ENCODE measurements at places on chromosomes 1 and 21.
A peak's percentile ranks its signal among the peaks of the same experiment; 100 is the strongest.

GRCh38 chr1:65509912-65510680 lies 89.6 kb downstream of the LEPR start:
- DNase-seq = no peak

- DNase-seq = no peak
Observed at GRCh38 chr1:17434016-17434415, 5.5 kb downstream of the RCC2 start.

DNA sequence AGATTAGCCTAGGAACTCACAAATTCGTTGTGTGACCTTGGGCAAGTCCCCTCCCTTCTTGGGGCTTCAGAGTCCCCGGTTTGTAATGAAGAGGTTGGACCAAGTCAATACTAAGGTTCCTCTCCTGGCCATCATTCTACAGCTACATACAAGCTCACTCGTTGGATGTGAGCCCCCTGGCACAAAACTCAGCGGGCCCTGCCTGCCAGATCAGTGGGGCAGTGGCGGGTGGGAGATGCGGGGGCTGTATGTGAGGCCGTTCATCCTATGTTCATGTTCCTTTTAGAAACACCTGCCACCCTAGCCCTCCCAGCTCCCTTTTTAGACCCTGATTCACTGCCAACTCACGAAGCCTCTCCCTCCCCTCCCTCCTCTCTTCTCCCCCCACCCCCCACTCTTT lies 2.1 kb downstream of the DLGAP3 start:
- no peak for DNase-seq

GRCh38 chr1:230643908-230644307 lies 1.6 kb downstream of the COG2 start:
- DNase-seq = no peak

- DNase-seq = no peak
Observed at GRCh38 chr1:160739098-160739511, at the start of gene SLAMF7. Gene SLAMF7, plus strand, starts transcription at chr1:160739247. Its CDS starts 55 bp downstream, at chr1:160739302.

GRCh38 chr1:163709636-163710035 lies 387.9 kb downstream of the NUF2 start:
- DNase-seq = no peak

DNA sequence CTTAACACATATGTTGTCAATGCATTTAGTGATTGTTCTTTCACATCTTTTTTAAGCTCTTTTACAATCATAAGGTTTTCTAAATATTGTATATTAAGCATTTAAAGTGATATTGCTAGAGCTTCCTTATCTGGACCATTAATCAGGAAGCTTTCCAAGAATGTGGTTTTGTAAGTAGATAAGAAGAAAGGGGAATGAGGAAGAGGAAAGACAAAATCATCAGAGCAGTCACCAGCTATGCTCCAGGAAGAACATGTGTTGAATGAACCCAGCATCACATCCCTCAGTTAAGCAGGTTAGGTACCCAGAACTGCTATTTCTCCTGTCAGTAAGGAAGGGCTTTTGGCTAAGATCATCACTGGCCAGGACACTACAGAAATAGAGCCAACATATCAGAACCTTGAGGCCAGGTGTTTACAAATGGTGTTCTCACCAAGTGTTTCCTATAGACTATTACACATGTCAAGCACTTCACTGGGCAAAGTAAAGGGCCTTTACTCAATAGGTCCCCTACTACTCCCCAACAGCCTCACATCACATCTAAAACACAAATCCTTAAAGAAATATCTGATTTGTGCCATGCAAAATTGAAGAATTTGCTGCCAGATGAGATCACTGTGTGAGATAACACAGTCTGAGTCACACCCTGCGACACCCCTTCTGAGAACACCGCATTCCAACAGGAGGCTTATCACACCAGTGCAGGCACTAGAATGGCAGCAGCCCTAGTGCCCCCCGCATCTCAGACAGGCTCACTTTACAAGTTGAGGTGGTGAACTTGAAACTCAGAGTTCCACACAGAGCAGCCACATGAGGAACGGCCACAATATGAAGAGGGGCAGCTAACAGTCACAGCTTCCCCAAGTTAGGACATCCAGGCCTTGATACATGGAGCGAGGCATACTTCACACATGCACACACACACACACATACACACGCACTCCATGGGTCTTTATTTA lies 1.8 kb upstream of the SPRR2A start:
- DNase-seq = no peak

- DNase-seq = no peak
Observed at GRCh38 chr1:230163205-230163604, 96.2 kb downstream of the GALNT2 start.

GRCh38 chr1:83929184-83929583 lies 69.7 kb downstream of the TTLL7 start:
- no peak for DNase-seq

- DNase-seq = no peak
Observed at GRCh38 chr21:19608101-19608621, 1204.6 kb upstream of the TMPRSS15 start.

GRCh38 chr1:20072771-20073170 lies 2.8 kb downstream of the PLA2G5 start:
- no peak for DNase-seq

DNA sequence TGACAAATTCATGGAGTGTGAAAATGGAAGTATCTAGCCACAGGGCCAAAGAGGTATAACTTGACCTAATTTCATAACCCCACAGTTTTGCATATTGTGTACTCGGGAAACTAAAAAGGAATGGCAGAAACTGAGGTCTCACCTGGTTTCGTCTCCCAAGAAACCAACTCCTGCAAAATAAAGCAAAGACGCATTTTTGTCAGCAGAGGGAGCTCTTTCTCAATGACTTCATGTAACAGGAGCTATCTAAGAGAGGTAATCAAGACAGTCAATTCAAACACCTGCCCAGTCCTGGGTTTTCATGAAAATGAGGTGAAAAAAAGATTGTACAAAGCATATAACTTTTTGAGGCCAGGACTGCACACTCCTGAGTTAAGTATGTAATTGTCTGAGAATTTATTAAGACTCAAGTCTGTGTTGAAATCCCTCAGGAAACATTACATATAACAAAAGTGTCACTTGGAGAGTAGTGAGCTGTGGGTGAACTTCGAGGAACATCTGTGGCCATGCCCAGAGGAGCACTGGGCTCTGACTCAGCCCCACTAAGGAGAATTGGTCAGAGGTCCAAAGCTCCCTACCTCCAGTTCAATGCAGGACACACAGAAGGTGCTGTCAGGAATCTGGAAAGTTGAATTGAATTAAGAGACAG lies 17.6 kb downstream of the FCRL4 start:
- no peak for DNase-seq

- no peak for DNase-seq
Observed at GRCh38 chr1:3603571-3604467, 7.5 kb downstream of the MEGF6 start.

DNA sequence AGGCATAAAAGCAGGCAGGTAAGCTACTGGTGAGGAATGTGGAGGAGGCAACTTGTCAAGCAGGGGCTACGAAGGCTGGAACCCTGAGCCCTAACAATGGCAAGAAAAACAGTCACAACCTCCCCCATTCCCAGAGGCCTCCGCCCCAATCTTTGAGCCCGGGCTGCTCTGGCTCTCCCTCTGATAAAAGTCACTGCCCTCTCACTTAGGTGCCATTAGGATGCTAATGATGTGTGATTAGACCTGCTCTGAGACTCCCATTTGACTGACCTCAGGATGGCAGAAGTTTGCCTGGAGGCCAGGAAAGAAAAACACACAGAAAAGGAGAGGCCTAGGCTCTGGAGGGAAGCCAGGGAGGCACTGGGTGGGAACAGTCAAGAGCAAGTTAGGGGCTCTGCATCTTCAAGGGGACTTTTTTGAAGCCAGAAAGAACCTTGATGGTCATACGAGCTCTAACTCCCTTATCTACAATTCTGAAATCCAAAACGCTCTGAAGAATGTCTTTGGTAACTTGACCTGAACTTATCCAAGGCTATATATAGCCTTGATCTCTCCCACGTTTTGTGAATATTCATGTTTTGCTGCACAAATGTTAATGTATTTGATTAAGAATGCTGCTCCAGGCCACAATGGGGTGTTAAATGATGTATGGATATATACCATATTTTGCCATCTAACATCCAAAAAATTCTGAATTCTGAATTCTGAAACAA lies 98.9 kb downstream of the TRABD2B start:
- DNase-seq = no peak

- DNase-seq = no peak
Observed at GRCh38 chr1:145868232-145868631, 9.4 kb upstream of the PIAS3 start.

DNA sequence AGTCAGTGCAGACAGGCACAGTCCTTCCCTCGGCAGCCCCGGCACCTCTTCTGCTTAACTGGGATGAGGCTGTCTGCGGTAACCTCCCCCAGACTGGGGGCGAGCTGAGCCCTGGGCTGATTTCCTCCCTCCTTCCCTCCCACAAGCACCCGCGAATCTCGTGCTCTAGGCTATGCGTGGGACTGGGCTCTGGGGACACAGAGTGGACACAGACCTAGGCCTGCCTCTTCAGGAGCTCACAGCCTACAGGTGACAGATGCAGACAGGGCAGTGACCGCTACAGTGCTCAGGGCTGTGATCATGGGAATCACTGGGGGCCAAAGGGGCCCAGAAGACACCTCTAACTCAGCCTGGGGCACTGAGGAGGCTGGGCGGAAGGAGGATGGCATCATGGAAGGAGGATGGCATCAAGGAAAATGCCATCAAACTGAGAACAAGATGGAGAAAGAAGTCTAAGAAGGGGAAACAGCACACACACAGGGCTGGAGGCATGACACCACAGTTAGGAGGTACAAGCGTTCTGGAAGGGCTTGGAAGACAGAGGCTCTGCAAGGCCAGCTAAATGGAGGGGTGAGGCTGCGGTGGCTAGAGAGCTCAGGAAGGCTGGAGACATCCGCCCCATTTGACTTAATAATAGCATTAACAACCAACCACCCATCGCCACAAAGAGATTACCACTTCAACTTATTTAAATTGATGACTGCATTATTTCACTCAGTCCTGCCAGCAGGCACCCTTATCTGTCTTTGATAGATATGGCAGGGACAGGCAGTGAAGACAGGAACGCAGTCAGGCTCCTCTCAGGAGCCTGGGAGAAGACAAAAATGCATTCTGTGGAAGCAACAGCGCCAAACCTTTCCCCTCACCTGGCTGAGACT lies 4.2 kb downstream of the TTC39A start:
- DNase-seq = no peak

GRCh38 chr1:213484758-213485157 lies 433.7 kb downstream of the RPS6KC1 start:
- DNase-seq = no peak

DNA sequence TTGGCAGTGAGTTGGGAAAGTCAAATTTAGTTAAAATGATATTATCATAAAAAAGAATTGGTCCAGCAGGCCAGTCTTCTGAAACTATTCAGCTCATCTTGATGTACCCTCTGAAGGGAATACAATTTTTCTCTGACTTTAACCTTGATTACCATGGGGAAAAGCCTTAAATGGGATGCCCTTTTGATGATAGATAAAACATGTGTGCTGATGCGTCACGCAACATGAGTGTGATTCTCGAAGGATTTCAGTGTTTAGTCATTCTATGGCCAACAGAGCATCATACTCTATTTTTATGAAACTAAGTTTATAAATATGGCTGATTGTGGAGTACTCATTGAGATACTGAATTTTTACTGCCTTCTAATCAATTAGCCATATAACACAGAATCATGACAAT lies 171.5 kb downstream of the ZNF281 start:
- DNase-seq = no peak

DNA sequence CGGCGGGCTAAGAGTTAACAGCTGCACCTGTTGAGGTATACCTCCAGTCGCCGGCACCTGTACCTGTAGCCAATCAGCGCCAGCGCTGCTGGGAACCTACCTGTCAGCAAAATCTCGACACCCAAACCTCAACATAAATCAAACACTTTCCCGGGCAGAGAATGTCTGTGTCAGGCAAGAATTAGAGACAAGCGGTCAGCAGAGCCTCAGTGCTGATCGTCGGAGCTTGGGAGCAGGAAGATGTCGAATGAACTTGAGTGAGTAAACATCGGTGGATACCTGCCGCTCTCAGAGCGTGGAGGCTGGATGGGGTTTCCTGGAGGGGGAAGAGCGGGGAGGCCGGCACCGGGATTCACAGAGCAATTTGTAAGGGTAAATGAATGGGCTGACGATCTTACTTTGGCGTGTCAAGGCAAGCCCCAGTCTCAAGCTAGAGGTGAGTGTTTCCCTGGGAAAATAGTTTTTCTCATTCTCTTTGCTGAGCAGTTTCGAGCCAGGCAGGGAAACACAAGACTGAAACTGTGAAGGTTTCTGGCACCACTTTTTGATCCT lies at the start of gene GRHL3:
Gene GRHL3 (plus strand): TSS at position 46 of the 552 bp plus-strand sequence. CDS start 195 bp downstream, at position 241.
- DNase-seq = no peak

DNA sequence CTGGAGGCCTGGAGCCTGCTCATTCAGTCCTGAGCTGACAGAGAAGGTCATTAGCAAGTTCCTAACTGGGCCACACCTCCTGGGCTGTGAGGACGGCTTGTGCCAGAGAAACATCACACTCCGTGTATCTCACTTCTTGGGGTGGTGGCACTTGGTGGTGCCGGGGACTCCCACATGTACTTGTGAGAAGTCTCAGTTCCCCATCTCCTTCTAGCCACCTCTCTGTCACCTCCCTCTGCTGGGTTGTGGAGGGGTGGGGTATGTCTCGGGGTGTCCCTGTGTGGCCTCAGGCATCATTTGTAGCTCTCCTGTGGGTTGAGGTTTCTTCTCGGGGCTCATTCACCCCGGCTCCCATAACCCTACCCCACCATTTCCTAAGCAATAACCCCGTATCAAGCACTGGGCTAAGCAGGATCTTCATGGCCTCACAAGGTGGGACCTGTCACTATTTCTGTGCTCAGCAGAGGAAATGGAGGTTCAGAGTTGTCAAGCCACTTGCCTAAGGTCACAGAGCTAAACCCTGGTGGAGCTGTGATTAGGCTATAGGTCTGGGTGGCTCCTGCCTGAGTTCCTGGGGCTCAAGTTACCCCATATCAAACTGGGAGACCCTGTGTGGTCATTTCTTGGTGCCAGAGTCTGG lies 62.5 kb downstream of the UBIAD1 start:
- DNase-seq = no peak

GRCh38 chr1:147492207-147492606 lies 49.1 kb upstream of the BCL9 start:
- peak; percentile 63 for DNase-seq

DNA sequence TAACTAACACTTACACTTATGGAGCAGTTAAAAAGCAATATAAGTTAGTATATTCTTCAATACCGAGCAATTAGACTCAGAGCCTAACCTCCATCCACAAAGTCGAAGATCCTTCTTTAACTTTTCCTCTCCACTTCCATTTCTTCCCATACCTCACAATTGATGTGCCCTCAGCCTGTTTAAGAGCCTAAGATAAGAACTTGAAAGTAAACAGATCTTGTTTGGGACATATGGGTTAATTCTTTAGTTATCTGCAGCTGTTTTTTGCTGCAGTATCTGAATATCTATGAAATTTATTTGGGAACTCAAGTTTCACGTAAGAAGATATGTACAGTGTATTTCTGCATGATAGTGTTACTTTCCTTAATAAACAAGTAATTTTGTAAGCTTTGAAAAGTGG lies 51.5 kb downstream of the MIGA1 start:
- no peak for DNase-seq

DNA sequence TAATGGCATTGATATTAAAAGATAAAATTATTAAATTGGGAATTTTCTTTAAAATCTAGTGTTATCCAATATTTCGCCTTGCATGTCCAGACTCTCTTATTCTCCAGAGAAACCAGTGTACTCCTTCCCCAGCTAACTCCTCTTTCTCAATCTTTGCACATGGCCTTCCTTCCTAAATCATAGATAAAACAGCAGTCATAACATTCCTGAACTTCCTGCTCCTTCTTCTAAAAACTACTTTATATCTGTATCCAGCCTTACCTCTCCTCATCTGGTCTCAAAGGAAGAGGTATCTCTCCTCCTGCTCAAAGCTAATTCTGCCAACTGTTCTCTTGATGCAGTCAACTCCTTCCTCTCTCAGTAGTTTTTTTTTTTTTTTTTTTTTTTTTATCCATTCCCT lies 39.5 kb upstream of the NEK7 start:
- no peak for DNase-seq
